CD4-positive, alpha-beta memory T cell (primary cell): ENCODE measurements at places on chromosomes 1 and 21.
A peak's percentile ranks its signal among the peaks of the same experiment; 100 is the strongest.

DNA sequence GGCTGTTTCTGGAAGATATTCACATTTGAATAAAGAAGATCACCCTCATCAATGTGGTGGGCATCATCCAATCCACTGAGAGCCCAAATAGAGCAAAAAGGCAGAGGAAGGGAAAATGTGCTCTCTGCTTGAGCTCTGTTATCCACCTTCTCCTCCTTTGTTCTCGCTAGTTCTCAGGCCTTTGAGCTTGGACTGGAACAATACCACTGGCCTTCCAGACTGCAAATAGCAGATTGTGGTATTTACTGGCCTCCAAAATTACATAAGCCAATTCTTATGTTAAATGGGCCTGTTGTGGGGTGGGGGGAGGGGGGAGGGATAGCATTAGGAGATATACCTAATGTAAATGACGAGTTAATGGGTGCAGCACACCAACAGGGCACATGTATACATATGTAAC, 219.3 kb downstream of the C1orf94 start:
- DNase-seq: no peak

DNA sequence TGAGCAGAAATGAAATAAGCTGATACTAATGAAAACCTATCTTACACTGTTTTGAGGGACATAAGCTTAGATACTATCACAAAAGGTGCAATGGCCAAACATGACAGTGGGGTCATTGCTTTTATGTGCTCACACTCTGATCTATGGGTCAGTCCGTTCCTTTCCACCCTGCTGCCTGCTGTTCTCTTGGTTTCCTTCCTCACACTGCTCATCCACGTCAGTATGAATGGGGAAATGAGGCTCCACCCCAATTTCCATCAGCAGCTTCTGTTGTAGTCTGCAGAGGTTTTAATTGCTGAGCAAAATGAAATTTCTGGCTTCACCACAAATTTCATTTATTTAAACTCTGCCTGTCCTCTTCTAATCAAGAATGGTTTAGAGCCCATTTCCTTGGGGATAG, 155.2 kb downstream of the GABPA start:
- DNase-seq: no peak

GRCh38 chr1:89633800-89634625, 1.1 kb downstream of the LRRC8C start:
- DNase-seq: no peak

DNA sequence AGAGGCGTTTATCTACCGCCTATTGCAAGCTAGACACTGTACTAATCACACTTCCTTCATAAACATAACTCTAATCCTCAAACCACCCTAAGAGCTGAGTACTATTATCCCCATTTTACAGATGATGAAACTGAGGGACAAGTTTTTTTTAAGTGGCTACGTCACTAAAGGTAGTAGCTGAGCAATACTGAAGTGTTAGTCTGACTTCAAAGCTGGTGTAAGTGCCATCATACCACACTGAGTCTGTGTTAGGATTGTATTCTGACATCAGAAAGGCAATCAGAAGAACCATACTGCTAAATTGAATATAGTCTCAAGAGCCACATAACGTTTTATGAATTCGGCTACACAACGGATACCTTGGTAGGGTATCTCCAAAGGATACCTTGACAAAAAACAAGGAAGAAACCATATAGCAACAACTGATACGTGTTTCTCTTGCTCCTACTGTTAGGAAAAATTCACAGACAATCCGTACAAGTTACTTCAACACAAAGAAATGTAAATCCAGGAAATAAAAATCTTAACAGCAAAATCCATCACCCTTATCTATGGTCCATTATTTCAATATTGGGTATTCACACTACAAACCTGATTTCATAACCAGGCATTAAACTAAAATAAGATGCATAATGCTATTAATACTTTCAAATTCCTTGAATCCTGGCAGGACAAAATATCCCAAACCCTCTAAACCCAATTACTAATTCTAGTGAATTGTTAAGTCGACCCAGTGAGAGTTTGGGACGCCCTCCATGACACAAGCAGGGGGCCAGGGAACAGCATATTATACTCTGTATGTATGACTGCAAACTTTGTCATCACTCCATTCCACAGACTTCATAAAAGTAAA, 1.6 kb downstream of the TP53BP2 start:
- peak; percentile 20 for DNase-seq

- DNase-seq: no peak
Observed at GRCh38 chr21:43339668-43340067, 87.3 kb downstream of the SIK1 start.

DNA sequence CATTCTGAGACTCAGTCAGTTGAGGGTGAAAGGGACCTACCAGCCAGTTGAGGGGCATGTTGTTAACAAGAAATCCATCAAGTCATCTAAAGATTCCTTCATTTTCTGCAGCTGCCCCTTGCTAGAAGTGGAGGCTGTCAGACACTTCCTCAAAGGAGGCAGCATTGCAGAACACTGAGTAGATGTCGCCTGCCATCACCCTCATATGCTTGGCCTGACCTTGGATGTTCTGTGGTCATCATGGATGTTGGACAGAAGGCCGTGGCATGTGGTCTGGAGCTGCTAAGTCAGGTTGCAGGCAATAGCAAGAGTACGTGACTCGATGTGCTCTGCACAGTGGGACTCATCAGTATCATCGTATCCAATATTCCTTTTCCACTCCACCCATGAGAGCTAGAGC, 70.6 kb downstream of the GATAD2B start:
- no peak for DNase-seq

GRCh38 chr1:87951852-87952251, 623.2 kb downstream of the LMO4 start:
- no peak for DNase-seq

DNA sequence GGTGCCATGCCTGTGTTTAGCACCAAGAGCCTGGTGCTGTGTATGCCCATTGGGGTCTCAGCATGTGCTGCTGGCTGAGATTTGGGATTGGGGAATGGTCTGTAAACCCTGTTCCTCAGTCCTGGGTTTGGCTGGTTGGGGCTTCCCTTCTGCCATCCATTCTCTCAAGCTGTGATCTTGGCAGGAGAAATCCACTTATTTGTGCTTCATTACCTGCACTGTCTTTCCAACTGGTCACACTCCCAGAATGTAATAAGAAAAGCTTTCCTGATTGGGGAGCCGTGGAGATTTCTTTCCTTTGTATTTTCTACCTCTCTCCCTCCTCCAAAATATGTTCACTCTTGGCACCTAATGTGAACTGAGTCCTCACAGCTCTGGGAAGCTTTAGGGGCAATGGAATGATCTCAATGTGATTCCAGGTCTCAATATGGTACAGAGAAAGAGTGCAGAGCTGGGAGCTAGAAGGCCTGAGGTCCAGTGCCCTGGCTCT, 23.0 kb upstream of the KCNA10 start:
- no peak for DNase-seq

GRCh38 chr1:1118011-1118875, 2.4 kb upstream of the C1orf159 start:
- no peak for DNase-seq

DNA sequence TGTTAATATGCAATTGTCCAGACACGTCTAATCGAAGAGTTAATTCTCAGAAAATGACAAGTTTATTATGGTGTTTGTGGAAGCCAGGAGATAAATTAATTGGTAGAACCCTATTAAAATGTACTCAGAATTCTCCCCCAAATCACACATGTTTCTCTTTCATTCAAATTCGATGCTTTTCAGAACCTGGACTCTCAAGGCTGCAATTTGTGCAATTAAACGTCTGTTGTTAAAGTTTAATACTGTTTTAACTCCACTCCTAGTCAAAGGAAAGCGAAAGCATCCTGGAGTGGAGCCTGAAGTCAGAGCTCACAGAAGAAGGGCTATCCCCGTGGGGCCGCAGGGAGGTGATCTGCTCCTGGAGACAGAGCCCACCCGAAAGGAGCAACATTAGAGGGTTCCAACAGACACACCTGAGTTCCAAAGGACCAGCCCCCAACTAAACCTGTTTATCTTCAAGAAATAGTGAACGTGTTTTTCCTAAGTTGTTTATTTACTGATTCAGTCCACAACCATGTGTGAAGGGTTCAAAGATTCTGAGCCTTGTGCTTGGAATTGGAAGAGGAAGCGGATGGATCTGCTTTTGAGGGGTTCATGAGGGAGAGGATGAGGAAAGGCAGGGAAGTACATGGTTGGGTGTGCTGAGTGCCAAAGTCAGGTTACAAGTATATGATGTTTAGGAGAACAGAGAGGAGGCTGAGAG, 68.0 kb upstream of the AKT3 start:
- DNase-seq: peak; percentile 0

GRCh38 chr1:89166705-89167104, 9.1 kb downstream of the GBP7 start:
- no peak for DNase-seq

- no peak for DNase-seq
Observed at GRCh38 chr1:175376194-175376593, 183.6 kb upstream of the KIAA0040 start.

DNA sequence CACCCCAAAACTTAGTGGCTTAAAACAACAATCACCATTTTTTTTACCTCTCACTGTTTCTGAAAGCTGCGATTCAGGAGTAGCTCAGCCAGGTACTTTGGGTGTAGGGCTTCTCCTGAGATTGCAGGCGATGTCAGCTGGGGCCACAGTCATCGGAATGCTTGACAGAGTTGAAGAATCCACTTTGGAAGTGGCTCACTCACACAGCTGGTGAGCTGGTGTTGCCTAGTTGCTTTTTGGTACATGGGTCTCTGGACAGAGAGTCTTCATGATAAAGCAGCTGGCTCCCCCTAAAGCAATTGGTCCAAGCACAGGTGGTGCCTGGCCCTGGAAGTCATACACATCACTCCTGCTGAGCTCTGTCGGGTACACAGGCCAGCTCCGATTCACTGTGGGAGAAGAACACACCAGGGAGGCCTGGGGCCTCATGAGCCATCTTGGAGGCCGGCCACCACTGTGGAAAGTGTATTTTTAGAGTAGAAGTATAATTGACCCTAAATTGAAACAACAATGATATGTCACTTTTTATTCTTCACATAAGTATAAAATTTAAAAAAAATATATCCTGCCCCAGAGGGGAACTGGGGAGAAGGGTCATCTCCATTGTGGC, 75.2 kb upstream of the GALNT2 start:
- DNase-seq: no peak
